ENCODE measurements at places on chromosomes 6 and 20.
A peak's percentile ranks its signal among the peaks of the same experiment; 100 is the strongest.

GRCh38 chr20:31811796-31812728 is 7.1 kb upstream of the MYLK2 start:
- DNase-seq, result no peak

DNA sequence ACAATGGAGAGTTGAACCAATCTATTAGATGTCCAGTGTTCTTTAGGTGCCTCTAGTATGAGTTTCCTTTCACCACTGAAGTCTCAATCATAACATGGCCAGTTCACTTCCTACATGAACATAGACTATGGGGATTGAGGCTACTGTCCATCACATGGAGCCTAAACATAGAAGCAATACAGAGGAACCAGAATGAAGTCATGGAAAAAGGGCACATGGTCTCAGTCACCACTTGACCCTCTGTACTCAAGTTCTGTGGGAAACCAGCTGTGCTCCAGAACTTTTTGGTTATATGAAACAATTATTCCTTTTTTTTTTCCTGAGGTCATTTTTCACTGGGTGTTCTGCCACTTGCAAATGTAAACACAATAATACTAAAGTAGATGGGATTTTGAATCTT is 762.5 kb downstream of the CBLN4 start:
- no peak for DNase-seq

DNA sequence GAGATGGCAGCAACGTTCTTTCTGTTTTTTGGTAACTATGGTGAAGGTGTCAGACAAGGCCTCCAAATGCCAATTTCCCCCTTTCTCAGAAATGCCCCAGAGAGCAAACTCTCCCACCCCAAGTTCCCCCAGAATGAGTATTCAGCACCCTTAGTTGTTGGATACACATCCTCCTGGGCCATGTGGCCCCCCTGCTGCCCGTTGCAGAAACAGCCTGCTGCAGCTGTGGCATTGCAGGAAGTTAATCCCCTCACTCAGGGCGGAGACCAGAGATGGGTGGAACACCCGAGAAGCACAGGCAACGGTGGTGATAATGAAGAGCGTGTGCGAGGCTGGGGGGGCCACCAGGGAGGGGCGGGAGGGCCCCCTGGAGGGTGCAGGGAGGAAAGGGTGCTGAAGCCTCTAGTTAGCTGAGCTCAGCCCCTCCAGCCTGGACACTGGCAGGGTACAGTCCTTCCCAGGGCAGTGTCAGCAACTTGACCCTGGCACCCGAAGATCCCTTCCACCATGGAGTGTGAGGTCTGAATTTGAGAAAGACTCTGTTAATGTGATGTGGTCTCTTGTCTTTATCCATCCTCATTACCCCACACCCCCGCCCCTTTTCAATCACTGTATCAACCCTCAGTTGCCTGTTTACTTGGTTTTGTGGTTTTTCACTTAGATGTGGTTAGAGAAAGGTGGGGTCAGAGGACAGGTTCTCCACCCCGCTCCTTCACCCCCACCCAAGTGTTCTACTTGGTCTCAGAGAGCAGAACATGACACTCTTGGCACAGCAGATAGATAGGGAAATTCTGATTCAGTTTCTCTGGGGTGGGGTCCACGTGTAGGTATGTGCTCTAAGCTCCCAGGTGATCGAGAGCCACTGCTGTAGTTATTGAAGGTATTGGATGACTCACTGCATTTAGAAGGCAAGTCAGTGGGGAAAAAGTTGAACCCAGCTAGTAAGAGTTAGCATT is 208.8 kb upstream of the SUPT3H start:
- DNase-seq, result peak; percentile 24

- no peak for DNase-seq
These were observed 23.6 kb upstream of the LMBRD1 start for GRCh38 chr6:69820438-69820837.

- DNase-seq, result no peak
These were observed 314.7 kb downstream of the EPM2A start for GRCh38 chr6:145420599-145420998.

Measured in stimulated activated CD4-positive, alpha-beta T cell treated with anti-CD3 and anti-CD28 coated beads, Interleukin-4, amount 100 ng/mL, for 48 hours (primary cell).